Non-pigmented ciliary epithelial cell (primary cell): ENCODE measurements at places on chromosomes 2 and 18.
A peak's percentile ranks its signal among the peaks of the same experiment; 100 is the strongest.

- DNase-seq, result no peak
Measured at GRCh38 chr2:88221365-88221942, 51.3 kb downstream of the THNSL2 start.

GRCh38 chr2:169452080-169452479, 27.2 kb upstream of the BBS5 start:
- DNase-seq, result peak; percentile 4

DNA sequence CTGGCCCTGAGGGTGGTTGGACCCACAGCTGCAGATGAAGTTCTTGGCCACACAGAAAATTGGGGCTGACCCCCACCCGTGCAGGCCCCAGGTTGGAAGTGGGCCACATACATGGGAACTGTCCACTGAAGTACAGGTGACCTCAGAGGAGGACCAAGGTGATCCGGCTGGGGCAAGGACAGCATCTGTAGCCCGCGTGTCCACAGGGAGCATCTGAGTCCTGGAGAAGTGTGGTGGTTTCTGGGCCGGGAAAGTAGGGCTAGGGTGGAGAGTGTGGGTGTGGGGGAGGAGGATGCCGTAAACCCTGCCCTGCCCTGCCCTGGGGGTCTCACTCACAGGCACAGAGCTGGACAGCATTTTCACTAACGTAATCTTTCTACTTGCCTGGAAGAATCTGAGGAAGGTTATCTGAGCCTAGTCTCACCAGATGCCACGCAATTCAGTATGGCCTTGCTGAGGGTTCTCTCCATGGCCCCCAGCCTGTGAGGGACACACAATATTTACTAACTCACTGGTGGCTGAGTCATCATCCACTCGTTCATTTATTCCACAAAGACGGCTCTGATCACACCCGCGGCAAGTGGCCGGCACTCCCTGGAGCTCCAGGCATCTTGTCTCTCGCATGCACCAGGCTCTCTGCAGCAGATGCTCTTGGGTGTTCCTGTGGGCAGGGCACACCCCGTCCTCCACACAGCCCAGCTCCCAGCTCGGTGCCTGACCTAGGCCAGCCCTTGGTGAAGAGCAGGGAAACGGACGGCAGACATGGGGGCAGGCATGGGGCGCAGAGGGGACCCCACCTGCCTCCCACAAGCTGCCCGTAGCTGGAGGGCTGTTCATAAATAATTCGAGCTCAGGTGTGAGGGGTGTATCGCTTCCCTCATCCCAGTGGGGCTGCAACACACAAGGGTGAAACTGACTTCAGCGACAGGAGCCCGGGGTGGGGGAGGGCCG, 51.2 kb downstream of the INHBB start:
- DNase-seq, result peak; percentile 1

DNA sequence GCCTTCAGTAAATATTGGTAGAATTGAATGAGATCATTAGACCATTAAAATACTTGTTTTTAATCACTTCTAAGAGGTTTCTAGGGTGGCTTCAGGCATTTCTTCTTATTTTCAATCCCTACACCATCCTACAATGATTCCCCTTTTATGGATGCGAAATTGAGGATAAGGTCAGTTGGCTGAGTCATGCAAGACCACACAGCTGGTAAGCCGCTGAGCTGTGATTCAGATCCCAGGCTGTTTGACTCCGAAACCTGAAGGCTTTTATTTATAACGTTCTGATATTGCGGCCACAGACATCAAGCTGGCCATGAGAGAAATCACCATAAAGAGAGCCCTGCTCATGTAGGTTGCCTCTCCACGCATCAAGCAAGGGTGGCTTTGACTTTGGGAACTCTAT, 133.4 kb downstream of the VAPA start:
- no peak for DNase-seq

- no peak for DNase-seq
Measured at GRCh38 chr2:237774811-237775553, 23.6 kb upstream of the RBM44 start.

GRCh38 chr2:122929347-122929746, 1095.7 kb upstream of the CNTNAP5 start:
- DNase-seq, result no peak

- no peak for DNase-seq
Measured at GRCh38 chr2:108884619-108885018, 98.0 kb downstream of the CCDC138 start.

DNA sequence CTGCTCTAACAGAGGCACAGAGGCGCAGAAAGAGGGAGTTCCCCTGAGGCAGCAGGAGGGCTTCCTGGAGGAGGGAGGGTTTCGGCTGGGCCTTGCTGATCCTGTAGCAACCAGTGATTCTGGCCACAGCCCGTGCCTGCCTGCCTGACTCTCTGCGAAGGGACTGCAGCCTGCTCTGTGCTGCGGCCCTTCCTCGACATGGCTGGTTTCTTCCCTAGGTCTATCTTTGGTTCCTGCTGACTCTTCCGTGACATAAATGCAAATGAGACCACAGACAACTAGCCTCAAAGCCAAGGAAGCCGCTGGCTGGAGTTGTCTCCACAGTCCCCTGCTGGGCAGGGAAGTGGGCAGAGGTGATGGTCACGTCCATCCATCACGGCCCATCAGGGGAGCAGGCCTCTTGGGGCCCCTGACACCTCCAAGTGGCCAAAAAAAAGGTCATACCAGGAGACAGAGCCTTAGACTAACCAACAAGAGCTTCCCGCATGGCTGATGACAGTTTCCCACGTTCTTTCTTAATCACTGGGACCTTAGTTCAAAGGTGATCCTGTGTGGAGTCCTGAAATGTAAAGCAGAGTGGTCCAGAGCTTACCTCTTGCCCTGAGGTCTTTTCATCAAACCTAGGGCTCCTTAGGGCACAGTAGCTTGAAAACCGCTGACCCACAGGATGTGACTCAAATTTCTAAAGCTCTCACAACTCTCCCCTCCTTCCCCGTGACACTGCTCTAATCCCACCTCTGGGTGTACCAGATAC, 55.3 kb downstream of the HS1BP3 start:
- DNase-seq, result no peak

DNA sequence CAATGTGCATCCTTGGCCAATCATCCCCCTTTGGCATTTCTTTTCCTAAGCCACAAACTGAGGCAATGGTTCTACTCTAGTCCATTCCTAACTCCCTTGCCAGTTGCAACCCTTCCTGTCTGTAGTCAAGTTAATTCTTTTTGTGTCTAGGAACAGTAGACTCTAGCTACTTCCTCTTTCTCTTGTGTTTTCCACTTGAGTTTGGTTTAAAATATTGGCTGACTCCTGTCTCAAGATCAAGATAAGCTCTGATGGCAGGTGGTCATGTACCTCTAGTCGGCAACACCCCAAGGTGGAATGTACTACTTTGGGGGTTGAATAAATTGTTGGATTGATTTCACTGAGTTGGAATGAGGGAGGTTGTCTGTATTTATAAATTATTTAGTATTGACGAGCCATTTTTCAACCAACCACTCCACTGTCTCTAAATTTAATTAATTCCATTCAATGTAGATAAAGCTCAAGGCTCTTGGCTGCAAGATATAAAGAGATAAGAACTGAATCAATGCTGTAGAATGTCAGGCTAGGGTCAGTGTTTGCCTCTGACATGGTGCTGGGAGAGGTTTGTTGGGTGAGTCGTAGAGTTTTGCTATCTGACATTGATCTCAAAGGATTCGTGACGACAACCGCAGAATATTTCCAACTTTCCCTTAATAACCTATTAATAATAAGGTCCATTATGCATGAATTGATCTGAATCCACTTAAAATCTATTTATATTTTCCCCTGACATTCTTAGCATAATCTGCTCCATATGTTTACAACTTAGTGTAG, 188.7 kb upstream of the APCDD1 start:
- no peak for DNase-seq

DNA sequence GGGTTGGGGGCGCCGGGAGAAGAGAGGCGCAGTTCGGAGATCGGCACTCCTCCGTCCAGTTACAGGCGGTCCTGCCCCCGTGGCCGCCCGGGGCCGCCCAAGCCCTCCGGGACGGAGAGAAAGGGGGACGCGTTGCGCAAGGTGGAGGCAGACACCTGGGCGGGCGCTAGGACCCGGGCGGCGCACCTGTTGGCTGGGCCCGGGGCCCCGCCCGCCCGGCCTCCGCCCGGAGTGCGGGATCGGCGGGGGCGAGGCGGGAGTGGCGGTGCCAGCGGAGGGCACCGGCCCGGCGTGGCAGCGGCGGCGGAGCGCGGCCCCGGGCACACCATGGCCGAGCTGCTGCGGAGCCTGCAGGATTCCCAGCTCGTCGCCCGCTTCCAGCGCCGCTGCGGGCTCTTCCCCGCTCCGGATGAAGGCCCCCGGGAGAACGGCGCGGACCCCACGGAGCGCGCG, at the start of gene SGPP2:
Gene SGPP2 (plus strand): TSS at position 268 of the 453 bp plus-strand sequence. CDS start 60 bp downstream, at position 328.
- DNase-seq, result no peak

DNA sequence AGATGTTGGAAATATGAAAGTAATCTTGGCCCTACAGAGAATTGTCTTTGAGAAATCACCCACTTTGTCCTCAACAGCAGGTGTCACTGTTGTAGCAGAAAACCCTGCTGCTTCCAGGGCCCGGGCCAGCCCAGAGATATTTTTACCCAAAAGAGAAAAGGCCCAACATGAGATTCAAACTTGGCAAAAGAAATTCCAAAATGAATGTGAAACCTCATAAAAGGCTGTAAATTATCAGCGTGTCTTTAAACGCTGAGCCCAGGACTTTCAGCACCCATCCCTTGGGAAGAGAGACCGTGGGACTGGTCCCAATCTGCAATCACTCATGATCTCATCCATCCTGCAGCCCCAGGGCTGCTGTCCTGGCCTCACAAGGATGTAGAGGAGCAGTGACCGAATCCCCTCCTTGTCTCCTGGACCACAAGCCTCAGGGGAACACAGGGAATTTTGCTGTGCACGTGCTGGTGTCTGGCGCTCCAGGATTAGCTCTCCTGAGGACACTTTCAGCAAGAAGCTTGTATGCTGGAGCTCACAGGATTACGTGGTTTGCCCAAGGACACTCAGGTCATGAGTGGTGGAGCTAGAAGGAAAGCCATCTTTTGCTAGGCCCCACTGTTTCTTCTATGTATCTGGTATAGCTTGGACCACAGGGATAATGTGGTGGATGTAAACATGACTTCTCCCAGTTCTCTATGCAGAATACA, 202.1 kb downstream of the RNF144A start:
- no peak for DNase-seq

- DNase-seq, result no peak
Measured at GRCh38 chr2:9167718-9168657, 38.6 kb upstream of the ASAP2 start.

DNA sequence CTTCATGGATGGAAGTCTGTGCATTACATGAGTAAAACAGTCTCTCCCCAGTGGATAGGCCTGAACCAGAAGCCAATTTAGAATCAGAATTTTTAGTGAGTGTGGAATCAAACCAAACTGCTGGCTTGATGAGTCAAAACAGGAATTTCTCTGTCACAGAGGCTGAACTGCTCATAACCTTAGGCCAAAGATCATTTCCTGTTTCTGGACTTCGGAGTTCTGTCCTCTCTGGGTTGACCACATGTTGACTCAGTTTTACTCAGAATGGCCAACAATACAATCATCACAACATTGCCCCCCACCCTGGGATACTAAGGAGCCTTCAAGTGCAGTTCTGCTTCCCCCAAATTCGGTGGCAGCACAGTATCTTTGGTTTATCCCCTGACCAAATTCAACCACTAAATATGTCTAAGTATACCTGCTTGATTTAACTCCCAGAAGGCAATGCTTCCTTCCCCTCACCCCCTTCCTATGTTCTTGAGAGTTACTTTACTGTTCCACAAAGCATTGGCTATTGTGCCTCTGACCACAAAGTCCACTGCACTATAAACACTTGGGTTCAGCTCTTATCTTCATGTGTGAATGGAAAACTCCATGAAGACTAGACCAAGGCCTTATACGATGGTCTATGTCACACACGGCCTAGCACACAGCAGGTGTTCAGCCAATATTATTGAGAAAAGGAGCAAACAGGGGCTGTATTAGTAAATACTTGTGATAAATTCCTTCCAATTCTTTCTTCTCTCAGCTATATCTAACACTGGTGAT, 67.8 kb downstream of the NXPH2 start:
- no peak for DNase-seq

DNA sequence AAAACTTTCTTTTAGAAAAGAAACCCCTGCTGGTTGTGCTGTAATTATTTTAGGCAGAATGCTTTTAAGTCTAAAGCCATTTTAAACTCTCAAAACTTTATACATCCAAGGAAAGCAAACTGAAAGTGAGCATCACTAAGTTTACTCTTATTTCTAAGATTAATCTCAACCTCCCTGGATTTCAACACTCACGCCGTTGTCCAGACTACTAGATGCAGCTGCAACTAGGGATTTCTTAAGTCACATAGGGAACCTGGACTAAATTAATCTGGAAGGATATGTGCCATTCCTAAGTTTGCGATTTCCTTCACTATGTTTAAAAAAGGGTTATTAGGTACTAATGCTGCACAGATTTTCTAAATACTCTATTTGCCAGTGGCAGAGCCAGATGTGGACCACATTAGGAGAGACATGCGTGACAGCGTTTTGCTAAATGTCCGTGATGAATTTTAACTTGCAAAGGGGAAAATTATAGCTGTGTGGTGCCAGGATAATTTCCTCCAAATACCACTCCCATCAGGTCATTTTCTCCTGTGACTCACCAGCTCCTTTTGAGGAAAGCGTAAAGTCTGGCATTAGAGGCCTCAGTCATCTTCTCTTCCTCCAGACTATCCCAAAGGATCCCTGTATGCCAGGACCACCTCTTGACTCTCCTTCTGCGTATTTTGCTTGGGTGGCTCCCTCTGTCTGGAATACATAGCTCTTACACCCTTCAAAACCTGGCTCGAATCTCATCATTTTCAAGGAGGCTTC, 143.7 kb downstream of the ATL2 start:
- DNase-seq, result peak; percentile 23

- DNase-seq, result no peak
Measured at GRCh38 chr2:216426166-216426777, 14.0 kb downstream of the SMARCAL1 start.

GRCh38 chr18:75915941-75916623, 488.6 kb upstream of the SMIM21 start:
- no peak for DNase-seq

- no peak for DNase-seq
Measured at GRCh38 chr2:11856095-11856494, 109.7 kb downstream of the LPIN1 start.

- DNase-seq, result no peak
Measured at GRCh38 chr2:134141598-134142340, 112.1 kb upstream of the MGAT5 start.

DNA sequence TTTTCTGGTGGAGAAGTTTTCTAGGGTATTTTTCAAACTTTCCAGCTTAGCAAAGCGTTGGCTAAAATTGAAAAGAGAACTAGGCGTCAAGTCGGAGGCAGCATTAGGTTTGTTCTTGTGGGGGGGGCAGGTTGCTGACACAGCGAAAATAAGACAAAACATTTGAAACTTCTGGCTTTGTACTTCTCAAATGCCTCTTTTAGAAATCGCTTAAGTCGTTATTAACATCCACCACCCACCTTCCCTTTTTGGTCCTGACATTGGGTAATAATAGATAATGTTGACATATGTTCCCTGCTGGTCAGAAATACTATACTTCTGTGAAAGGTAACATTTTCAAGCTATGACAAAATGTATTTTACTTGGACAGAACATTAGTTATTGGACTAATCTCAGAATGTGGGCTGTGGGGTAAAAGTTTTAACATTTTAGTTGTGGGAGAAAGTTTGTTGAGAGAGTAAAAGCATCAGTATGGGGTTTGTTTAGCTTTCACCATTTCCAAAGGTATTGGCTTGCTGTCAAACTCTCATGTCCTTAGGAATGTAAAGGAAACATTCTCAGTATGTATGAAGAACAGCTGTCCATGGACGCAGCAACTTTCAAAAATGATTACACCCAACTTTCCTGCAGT, 88.1 kb upstream of the ZEB2 start:
- DNase-seq, result peak; percentile 24
